ENCODE measurements at places on chromosomes 16 and 17.

- DNase-seq, result no peak
These were observed 715.0 kb upstream of the CDH8 start for GRCh38 chr16:62751218-62751617.

- no peak for DNase-seq
These were observed 169.4 kb downstream of the ABCA8 start for GRCh38 chr17:68785565-68786486.

GRCh38 chr17:4818276-4818675 is 11.3 kb downstream of the PLD2 start:
- DNase-seq, result no peak

DNA sequence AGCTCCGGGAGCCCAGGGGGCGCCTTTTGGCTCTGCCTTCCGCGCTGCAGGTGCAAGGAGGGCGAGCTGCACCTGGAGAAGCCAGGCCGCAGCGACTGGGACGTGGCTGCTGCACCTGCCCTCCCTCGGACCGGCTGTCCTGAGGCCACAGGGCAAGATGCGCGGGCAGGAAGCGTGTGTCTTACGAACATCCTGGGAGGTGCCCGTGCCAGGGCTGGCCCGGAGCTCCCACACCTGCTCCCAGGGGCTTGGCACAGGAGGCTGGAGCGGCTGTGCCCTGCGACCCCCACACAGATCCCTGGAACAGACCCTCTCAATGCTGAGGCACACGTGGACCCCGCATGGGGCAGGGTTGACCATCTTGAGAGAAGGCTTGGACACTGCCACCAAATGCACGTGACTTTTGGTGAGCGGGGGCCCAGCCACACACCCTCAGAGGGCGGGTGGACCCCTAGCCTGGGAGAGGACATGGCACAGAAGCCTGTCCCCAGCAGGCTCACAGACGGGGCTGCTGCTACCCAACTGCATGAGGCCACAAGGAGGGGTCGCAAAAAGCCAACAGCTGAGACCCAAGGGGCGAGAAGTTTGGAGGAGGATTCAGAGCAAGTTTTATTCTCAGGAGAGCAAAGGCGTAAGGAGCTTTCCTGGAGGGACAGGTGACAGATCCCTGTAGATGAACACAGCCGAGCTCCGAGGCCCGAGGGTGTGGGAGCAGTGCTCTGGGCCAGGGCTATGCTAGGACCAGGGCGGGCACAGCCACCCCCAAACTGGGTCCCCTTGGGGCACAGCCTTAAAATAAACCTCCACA is 11.4 kb downstream of the NDUFAF8 start:
- peak; percentile 12 for DNase-seq

- no peak for DNase-seq
These were observed 202.8 kb downstream of the RPTOR start for GRCh38 chr17:80747469-80747868.

GRCh38 chr16:78443542-78444364 is 344.3 kb downstream of the WWOX start:
- DNase-seq, result no peak

- peak; percentile 92 for DNase-seq
These were observed 3.9 kb upstream of the SETD1A start for GRCh38 chr16:30953511-30954124.

DNA sequence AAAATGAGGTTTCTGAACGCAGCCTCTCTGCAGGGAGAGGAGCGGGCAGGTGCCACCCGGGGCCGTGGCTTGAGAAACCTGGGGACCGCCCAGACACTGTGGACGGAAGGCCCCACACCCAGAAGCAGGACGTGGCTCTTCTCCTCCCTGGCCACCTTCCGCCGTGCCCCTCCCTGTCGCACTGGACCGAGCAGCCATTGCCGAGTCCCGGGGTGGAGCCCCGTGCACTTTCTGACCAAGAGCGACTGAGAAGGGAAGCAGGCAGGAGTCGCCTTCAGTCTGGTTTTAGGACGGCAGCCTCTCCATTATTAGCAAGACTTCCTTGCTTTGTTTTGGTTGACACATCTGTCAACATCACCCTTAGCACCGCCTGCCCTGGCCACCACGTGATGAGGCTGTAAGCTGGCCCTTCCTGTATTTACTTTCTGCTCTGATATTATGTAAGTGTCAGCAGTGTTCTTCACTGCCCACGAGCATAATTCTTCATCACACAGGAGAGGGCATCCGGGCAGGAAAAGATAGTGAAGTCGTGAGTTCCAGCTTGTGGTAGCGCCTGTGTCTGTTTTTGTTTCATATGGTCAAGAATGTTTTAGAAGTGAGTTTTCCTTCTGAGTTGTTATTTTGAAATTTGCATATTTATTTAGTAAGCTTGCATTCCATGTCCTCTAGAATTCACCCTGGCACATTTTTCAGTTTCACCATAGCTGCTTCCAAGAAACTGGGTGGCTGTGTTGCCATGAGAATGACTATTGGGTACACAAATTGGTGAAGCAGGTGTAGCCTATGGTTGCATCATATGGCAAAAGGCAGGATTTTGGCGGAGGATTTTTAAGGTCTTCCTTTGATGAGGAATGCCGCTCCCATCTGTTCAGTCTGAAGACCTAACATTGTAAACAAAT is 1.0 kb downstream of the HERPUD1 start:
- DNase-seq, result peak; percentile 57

DNA sequence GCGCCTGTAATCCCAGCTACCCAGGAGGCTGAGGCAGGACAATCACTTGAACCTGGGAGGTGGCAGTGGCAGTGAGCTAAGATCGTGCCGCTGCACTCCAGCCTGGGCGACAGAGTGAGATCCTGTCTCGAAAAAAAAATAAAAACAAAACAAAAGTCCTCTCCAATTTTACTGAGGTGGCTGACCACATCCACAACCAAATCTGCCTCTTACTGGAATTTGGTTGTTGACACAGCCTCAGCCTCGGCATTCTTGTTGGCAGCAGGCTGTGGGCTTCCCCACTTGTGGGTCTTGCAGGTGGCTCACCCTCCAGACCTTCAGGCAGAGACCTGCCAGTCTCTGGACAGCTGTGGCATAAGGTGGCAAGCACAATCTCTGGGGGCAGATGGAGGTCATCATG is 15.6 kb downstream of the B4GALNT2 start:
- no peak for DNase-seq

- DNase-seq, result no peak
These were observed 35.3 kb upstream of the CCR7 start for GRCh38 chr17:40600486-40601046.

GRCh38 chr16:31354394-31355291 is at the start of gene ITGAX:
TSS of gene ITGAX (plus strand) at chr16:31355176. CDS start at chr16:31355255, 79 bp downstream.
- no peak for DNase-seq

DNA sequence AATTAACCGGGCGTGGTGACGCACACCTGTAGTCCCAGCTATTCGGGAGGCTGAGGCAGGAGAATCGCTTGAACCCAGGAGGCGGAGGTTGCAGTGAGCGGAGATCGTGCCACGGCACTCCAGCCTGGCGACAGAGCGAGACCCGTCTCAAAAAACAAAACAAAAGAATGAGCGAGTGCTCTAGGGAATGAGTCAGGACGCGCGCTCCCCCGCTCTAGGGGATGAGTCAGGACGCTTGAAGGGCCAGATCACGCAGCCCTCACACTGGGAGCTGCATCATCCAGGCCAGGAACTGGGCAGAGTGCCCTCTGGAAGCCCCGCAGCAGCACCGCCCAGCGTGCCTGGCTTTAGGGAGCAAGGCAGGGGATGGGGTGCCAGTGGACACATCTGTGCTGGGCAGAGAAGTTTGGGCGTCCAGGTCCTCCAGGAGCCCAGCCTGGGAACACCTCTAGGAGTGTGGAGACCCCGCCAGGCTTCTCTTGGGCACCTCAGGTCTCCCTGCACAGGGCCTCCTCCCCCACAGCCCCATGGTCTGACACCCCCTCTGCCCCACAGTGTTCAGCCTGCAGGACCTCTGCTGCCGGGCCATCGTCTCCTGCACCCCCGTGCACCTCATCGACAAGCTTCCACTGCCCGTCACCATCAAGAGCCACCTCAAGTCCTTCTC is 3.9 kb upstream of the WFIKKN1 start:
- peak; percentile 33 for DNase-seq

DNA sequence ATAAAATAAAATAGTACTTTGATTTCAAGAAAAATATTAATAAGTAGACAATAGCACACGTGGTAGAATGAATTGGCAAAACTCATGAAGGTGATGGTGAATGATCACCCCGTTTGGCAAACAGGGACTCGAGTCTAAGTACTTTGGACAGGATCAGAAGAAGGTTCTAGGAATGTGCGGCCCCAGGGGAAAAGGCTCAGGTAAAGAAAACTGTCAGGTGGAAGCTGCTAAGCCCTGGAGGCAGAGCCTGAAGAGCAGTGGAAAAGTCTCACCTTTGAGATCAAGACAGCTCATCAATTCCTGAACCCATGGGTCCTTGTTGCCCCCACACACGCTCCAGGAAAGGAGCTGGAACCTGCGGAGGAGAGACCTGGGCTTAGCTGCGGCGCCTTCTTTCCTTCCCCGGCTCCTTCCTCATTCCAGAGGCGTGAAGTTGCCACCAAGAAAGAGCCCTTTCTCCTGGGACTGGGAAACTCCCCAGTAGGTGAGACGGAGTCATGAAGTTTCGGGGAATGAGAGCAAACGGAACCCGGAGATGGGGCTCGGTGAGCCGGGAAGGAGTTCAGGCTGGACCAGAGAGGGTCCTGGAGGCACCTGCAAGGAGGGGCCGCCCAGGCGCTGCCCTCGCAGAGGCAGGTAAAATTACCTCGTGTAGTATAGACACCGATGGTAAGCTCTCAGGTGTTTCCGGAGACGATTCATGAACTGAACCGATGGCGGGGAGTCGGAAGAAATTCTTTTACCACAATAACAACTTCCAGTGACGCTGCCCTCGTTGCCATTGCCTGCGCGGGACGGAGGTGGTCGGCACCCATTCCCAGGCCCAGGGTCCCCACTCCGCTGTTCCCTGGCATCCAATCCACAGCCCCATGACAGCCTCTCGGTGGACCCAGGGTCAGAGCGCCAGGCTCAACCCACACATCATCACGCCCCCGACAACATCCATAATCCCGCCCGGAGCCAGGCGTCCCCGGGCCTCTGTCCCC is 1.2 kb upstream of the ZMYND15 start:
- DNase-seq, result no peak

Measured in BE2C (cell line).